Stimulated activated CD8-positive, alpha-beta memory T cell treated with anti-CD3 and anti-CD28 coated beads, Interleukin-15, amount 100 ng/mL, for 4 hours (primary cell): ENCODE measurements at places on chromosomes 5 and 9.

DNA sequence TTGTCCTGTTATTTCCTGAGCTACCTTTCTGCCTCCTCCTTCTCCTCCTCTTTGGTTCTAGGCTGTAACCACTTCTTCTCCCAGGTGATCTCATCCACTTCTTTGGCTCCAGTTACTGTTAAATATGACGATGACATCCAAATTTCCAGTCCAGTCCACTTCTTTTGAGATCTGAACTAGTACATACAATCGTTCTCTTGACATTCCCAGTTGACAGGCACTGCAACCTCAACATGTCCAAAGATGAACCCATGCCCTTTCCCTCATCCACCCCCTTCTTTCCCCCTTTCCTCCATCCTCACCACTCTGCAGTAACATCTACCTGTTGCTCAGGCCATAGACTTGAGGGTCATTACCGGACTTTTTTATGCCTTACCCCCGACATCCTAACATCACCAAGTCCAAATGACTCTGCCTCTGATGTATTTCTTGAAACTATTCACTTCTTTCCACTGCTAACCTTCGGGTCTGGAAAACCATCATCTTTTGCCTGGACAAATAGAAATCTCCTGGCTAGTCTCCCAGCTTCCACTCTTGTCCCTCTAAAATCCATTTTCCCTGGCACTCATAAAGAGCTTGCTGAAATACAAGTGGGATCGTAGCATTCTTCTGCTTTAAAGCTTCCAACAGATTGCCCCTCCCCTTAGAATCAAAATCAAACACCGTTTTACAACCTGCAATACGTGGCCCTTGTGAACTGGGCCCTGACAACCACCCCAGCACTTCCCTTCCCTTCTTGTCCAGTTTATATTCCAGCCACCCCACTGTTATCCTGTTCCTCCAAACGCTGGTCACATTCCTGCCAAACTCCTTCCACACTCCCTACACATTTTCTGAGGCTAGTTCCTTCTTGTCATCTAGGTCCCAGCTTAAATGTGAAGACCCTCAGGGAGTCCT lies 31.5 kb downstream of the KLF9 start:
- no peak for DNase-seq

DNA sequence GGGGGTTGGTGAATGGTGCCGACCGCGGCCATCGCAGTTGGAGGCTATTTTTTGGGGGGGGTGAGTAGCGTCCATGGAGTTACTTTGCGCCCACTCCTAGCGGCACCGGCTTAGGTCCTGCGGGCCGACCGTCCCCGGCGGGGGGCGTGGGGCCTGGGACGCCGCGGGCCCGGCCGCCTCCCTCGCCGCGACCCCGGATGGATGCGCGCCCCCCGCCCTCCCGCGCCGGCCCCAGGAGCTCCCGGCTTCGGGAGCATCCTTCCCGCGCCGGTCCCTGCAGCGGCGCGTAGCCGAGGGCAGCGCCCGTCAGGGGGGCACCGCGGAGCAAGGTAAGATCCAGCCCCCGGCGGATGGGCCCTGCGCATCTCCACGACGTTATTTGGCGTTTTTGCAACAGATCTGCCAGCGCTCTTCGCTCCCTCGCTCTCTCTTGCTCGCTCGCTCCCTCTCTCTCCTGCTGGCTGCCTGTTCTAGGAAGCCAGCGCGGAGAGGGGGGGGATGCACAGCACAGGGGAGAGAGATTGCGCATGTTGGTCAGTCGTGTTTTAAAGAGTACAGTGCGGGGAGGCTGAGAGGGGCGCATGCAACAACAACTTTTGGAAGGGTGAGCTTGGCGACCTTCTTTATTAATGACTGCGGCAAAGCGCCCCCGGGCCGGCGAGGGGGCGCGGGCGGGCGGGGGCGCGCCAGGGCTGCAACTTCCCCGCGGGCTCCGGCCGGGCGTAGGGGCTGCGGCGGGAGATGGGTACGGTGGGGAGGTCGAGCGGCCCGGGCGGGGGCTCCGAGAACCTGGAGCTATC lies 413 bp downstream of the JADE2 start:
- peak; percentile 30 for DNase-seq

- DNase-seq, result no peak
These were observed 423.8 kb downstream of the SPOCK1 start for GRCh38 chr5:137075163-137075970.

- DNase-seq, result no peak
These were observed 645.4 kb downstream of the PRELID2 start for GRCh38 chr5:145189746-145190145.

- no peak for DNase-seq
These were observed 33.1 kb upstream of the MVB12B start for GRCh38 chr9:126293522-126293889.

GRCh38 chr9:92504881-92505280 lies 22.6 kb upstream of the ASPN start:
- no peak for DNase-seq
